Thyroid gland (tissue), 4 donors: ENCODE measurements at places on chromosomes 2 and 18. TPM values are rescaled to one million over a fixed set of nuclear protein-coding genes. Genes with fewer than 3 reads are reported as not detected.

Gene SALL3
- 0.11 TPM for total RNA-seq

Gene SPDYA
- total RNA-seq, result 3.1 TPM

Gene IGFBP5
- 1,519 TPM for total RNA-seq

Gene CFAP210
- not detected for total RNA-seq

Gene SERPINB3
- not detected for total RNA-seq

Gene LONRF2
- total RNA-seq, result 16.5 TPM

Gene TRPM8
- not detected for total RNA-seq

Gene E2F6
- 21.4 TPM for total RNA-seq

Gene POU3F3
- total RNA-seq, result not detected

DNA sequence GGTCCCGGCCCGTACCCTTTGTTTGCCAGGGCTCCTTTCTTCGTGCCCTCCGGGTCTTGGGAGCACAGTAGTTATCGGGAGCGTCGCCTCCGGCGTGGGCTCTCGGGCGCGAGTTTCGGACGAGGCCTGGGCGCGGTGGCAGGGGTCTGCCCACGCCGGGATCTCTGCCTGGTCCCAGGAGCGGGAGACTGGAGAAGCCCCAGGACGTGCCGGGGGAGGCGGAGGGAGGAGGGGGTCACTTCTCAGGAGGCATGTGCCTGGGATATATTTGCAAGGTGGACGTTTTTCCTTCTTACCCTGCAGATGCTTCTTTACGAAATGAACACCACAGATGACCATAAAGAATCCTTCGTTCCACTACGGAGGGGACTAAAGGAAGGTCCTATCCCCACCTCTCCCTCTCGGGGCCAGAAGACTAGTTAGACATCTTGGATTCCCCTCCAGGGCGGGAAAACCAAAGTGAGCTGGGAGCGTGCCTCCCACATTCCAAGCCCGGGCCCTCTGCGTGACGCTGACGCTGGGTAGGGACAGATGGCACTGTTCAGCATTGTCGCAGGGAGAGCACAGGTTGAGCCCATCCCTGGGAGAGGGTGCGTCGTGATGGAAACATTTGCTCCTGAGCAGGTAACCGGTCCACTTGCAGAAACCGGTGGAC, 483 bp upstream of the FHL2 start:
- H3K36me3 ChIP-seq, result no peaks in the 10 kb centered on the region
- no peak for DNase-seq
- peaks cover 6% of the 10 kb centered on the region for H3K4me1 ChIP-seq

- H3K27ac ChIP-seq, result no peak overlapping the region
- H3K27me3 ChIP-seq, result no peaks in the 10 kb centered on the region
- H3K4me3 ChIP-seq, result no peak overlapping the region
- DNase-seq, result no peak
- no peaks in the 10 kb centered on the region for H3K36me3 ChIP-seq
- H3K4me1 ChIP-seq, result peaks cover 15% of the 10 kb centered on the region
Observed at GRCh38 chr2:69089266-69089665, 76.3 kb downstream of the ANTXR1 start.

GRCh38 chr2:98801286-98801685, 70.4 kb upstream of the MGAT4A start:
- H3K27me3 ChIP-seq, result no peaks in the 10 kb centered on the region
- no peak overlapping the region for H3K27ac ChIP-seq
- no peak for DNase-seq
- H3K4me1 ChIP-seq, result peaks cover 16% of the 10 kb centered on the region
- H3K36me3 ChIP-seq, result no peaks in the 10 kb centered on the region
- no peak overlapping the region for H3K4me3 ChIP-seq

DNA sequence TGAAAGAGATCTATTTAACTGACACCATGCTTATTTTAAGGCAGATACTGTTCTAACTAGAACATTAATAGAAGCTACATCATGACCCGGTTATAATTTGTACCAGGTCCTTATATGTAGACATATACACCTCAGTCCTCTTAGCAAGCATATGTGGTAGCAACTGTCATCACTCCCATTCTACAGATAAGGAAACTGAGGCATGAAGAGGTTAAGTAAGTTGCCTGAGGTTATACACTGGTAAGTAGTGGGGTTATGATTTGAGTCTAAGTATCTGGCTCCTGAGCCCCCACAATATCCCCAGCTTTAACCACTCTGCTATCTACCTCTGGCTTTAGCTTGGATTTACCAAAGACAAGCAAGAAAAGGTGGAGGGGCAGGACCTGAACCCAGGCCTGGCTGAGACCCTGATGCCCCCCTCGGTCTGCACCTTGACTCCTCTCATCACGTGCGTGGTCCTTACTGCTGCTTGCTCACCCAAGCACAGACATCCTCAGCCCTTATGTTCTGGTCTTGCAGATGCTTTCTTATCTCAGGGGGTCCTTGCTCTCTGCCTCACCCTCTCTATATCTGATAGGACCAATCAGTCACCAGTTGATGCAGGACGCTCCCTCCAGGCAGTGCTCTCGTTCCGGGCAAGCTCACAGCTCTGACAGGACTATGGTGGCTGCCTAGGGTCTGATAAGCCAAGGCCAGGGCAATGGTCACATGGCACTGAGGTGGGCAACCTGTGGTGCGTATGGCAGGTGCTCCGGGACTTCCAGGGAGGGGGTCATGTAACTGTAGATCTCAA, 4.0 kb downstream of the DYSF start:
- no peaks in the 10 kb centered on the region for H3K27me3 ChIP-seq
- no peak overlapping the region for H3K4me3 ChIP-seq
- no peak for DNase-seq
- H3K36me3 ChIP-seq, result no peaks in the 10 kb centered on the region
- peaks cover 10% of the 10 kb centered on the region for H3K4me1 ChIP-seq

DNA sequence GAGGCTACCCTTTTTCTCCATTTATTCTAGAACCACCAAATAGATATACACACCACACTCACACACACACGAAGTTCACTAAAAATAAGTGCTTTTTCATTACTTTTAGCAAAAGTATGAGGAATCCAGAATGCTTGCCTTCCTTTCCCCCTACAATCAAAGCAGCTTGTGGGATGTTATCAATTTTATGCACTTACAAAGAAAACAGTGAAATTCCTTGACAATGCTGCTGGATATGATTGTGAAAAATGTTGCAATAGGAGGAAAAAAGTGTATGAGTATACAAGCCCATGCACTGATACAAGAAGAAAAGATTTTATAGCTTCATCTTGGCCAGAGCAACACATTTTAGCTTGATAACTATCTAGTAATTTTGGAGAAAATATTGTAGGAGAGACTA, 269.2 kb downstream of the XIRP2 start:
- no peak for DNase-seq
- H3K36me3 ChIP-seq, result no peaks in the 10 kb centered on the region
- no peaks in the 10 kb centered on the region for H3K4me1 ChIP-seq
- no peaks in the 10 kb centered on the region for H3K27me3 ChIP-seq
- no peak overlapping the region for H3K4me3 ChIP-seq

- no peaks in the 10 kb centered on the region for H3K36me3 ChIP-seq
- no peak overlapping the region for H3K4me3 ChIP-seq
- DNase-seq, result no peak
- H3K27me3 ChIP-seq, result no peaks in the 10 kb centered on the region
- H3K27ac ChIP-seq, result no peak overlapping the region
Observed at GRCh38 chr2:63301481-63301880, 250.9 kb downstream of the OTX1 start.

DNA sequence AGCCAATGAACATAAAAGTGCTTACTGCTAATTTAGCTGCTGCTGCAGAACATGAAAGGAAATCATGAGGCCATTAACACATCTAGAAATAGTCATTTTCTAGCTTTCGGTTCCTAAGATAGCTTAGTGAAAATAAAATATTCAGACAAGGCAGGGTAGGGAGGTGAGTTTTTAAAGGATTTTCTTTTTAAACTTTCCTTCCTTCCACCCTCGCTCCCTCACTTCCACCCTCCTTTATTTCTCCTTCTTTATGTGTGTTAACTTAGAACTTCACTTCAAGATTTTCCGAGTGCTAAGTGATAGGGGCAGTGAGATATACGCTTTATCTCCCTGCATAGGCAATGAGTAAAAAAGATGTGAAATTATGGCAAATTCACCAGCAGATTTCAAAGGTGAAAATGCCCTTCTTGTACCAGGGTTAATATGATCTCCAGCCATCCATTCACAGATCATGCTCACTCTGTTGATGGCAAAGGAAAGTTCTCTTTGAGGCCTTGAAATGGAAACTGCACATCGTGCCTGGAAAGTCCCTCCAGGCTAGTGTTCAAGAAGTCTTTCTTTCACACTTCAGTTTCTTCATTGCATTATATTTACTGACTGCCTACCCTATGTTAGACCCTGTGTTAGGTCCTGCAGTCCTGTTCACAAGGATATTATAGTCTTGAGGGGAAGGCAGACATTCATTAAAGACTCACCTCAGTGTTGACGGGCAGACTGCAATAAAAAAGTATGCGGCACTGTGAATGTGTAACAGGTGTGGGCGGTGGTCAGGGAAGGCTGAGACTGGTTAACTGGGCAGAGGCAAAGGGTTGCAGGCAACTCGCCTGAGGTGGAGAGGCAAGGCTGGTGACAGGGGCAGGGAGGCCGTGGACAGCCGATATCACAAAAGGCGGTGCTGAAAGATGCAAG, 200.8 kb downstream of the PLCL1 start:
- no peak overlapping the region for H3K27ac ChIP-seq
- H3K4me1 ChIP-seq, result no peaks in the 10 kb centered on the region
- H3K27me3 ChIP-seq, result no peaks in the 10 kb centered on the region
- H3K36me3 ChIP-seq, result no peaks in the 10 kb centered on the region
- H3K4me3 ChIP-seq, result no peak overlapping the region

- peak overlapping the region; percentile 19 for H3K27ac ChIP-seq
- no peak overlapping the region for H3K4me3 ChIP-seq
- no peaks in the 10 kb centered on the region for H3K27me3 ChIP-seq
- DNase-seq, result no peak
- no peaks in the 10 kb centered on the region for H3K36me3 ChIP-seq
Observed at GRCh38 chr2:213216461-213216860, 65.0 kb upstream of the IKZF2 start.

- no peaks in the 10 kb centered on the region for H3K36me3 ChIP-seq
- no peak overlapping the region for H3K4me3 ChIP-seq
- DNase-seq, result no peak
- H3K27me3 ChIP-seq, result no peaks in the 10 kb centered on the region
Observed at GRCh38 chr2:17879913-17880274, 1.4 kb downstream of the KCNS3 start.

DNA sequence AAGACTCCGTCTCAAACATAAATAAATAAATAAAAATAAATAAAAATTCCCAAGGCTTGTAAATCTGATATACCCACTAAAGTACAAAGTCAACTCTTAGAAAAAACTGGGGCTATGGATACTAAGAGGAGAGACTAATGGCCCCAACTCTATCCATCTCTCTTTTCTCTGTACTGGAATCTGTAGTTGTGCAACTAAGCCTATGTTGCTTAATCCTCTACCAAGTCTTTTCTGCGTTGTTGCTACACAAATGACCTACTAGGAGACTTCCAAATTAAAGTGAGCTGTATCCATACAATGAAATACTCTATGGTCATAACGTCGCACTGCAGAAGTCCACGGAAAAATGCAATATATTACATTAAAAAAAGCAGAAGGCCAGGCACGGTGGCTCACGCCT, 8.1 kb downstream of the MRPS5 start:
- DNase-seq, result no peak
- no peak overlapping the region for H3K4me3 ChIP-seq
- peaks cover 40% of the 10 kb centered on the region for H3K36me3 ChIP-seq
- no peaks in the 10 kb centered on the region for H3K4me1 ChIP-seq

- no peak for DNase-seq
- H3K36me3 ChIP-seq, result no peaks in the 10 kb centered on the region
- H3K4me1 ChIP-seq, result peaks cover 58% of the 10 kb centered on the region
- peak overlapping the region; percentile 96 for H3K27ac ChIP-seq
Observed at GRCh38 chr2:233423552-233423860, 69.2 kb downstream of the DGKD start.

- H3K4me1 ChIP-seq, result no peaks in the 10 kb centered on the region
- H3K4me3 ChIP-seq, result no peak overlapping the region
- no peak overlapping the region for H3K27ac ChIP-seq
- H3K36me3 ChIP-seq, result no peaks in the 10 kb centered on the region
- no peak for DNase-seq
- H3K27me3 ChIP-seq, result no peaks in the 10 kb centered on the region
Observed at GRCh38 chr18:8989017-8989416, 113.5 kb upstream of the NDUFV2 start.

DNA sequence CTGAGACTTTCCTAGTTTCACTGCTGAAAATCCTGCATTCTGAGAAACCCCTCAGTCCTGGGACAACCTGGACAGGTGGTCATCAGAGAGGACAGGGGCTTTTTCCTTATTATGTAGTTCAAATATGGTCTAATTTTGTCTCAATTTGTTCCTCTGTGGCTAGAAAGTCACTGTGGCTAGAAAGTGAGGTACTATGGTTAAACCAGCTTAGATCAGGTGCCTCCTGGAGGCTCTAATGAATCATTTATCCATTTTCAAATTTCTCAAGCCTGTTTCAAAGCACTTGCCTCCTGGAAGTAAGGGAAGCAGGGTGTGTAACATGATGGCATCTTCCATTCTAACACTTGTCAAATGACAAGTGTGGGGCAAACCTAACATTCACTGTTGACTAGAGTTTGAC, 326.8 kb downstream of the PIK3C3 start:
- no peaks in the 10 kb centered on the region for H3K4me1 ChIP-seq
- H3K27me3 ChIP-seq, result no peaks in the 10 kb centered on the region
- H3K4me3 ChIP-seq, result no peak overlapping the region
- no peak overlapping the region for H3K27ac ChIP-seq

GRCh38 chr18:45553723-45554388, 61.4 kb upstream of the SLC14A2 start:
- no peaks in the 10 kb centered on the region for H3K36me3 ChIP-seq
- H3K27ac ChIP-seq, result no peak overlapping the region
- peak; percentile 21 for DNase-seq
- no peak overlapping the region for H3K4me3 ChIP-seq

DNA sequence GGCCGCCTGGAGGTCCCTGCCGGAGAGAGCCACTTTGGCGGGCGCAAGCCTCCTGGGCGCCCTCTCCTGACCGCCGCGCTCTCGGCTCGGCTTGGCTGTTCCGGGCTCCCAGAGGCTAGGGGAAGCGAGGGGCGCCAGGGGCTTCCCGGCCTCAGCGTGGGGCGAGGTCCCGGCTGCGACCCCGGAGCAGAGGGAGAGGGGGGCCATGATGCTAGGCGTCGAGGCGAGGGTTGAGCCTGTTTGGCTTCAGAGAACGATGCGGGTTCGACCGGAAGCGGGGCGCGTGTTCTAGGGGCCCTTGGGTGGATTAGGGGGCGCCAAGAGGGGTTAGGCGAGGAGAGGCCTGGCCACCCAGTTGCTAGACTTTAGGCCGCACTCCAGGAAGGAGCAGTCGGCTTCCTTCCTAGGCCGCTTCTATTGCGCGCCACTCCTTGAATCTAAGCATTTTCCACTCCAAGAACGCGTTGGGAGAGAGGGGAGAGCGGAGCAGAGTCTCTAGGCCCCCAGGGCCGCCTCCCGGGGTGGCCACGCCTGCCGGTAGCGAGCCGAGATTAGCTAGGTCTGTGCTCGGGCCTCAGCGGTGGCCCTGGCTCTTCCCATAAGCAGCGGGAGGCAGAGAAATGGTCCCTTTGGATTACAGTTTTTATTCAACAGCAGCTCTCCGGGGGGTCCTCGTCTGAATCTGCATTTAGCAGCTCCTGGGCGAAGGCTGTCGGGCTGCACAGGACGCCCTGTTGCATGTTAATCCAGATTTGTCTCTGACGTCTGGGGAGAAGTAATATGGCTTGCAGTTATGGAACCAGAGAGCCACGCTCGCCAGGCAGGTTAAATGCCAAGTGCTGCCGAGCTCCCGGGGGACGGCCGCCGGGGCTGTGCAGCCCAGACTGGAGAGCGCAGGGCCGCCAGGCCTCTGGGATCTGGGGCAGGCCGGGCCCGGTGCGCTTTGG, 11.3 kb downstream of the MEIS1 start:
- no peaks in the 10 kb centered on the region for H3K36me3 ChIP-seq
- H3K27ac ChIP-seq, result peak overlapping the region; percentile 59
- peak; percentile 14 for DNase-seq
- H3K4me1 ChIP-seq, result no peaks in the 10 kb centered on the region
- H3K27me3 ChIP-seq, result no peaks in the 10 kb centered on the region
